Naive thymus-derived CD4-positive, alpha-beta T cell (primary cell): ENCODE measurements at places on chromosomes 1 and 21.

DNA sequence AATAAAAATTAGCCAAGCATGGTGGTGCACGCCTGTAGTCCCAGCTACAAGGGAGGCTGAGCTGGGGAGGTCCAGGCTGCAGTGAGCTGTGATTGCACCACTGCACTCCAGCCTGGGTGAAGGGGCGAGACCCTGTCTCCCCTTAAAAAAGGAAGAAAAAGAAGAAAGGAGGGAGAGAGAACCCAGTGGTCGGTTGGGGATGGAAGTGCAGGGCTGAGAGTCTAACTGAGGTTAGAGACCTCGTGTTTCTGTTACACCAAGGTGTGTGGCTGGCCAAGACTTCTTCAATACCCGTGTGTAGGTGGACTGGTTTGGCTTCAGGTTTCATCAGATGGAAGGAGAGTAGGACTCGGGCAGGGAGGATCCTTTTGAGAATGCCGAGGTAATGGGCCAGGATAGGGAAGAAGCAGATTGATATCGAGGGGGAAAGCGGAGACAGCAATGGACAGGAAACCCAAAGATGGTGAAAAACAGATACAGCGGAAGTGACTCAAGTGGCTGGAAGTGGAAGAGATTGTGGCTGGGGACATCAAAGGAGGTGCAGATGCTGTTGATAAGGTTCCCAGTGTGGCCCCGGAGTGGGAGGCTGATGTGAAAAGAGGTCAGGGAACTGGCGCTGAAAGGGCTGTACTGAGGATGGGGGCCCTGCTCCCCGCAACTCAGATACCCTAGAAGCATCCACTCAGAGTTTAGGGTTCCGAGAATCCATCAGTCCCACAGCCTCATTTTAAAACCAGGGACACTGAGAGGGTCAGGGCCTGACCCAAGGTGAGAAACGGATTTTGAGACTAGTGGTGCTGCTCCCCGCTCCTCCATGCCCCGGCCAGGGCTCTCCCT lies 681 bp upstream of the UBXN10 start:
- peak; percentile 61 for DNase-seq

GRCh38 chr1:107949467-107950253 lies 15.3 kb downstream of the VAV3 start:
- DNase-seq, result no peak

DNA sequence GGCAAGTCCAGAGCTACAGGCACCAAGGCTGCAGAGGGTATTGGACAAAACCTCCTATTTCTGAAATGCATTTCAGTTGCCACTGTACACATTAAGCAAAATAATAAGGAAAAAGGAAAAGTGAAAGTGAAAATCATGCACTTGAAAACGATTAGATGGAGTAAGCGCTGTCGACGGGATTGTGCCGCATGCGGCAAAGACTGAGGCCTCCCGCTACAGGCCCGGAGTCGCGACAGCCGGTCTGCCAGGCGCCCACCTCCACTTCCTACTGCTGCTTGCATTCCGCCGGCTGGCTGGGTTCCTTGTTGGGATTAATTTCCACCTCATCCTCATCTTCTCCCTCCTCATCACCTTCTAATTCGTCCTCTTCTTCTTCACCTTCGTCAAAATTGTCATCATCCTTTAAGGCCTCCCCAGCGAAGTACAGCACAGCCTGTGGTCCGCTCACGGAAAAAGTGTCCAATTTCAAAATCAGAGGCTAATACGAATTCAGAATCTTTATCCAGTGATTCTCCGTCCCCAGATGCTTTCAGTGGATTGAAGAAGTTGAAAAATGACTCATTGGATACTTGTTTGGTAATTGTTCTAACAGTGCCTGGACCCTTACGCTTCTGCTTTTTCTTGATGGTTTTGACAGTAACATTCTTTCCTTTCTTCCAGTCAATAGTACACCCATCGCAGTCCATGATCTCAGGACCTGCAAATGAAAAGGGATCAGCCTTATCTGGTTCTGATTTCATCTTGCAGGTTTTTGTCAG lies 38.0 kb downstream of the CD58 start:
- no peak for DNase-seq

GRCh38 chr1:17195731-17196130 lies 9.2 kb upstream of the PADI1 start:
- no peak for DNase-seq

GRCh38 chr1:116330846-116331245 lies 42.2 kb upstream of the ATP1A1 start:
- DNase-seq, result no peak

GRCh38 chr1:9755441-9755995 lies 68.2 kb downstream of the CLSTN1 start:
- DNase-seq, result no peak

- peak; percentile 72 for DNase-seq
Observed at GRCh38 chr1:9289090-9289534, 3.6 kb upstream of the SPSB1 start.

DNA sequence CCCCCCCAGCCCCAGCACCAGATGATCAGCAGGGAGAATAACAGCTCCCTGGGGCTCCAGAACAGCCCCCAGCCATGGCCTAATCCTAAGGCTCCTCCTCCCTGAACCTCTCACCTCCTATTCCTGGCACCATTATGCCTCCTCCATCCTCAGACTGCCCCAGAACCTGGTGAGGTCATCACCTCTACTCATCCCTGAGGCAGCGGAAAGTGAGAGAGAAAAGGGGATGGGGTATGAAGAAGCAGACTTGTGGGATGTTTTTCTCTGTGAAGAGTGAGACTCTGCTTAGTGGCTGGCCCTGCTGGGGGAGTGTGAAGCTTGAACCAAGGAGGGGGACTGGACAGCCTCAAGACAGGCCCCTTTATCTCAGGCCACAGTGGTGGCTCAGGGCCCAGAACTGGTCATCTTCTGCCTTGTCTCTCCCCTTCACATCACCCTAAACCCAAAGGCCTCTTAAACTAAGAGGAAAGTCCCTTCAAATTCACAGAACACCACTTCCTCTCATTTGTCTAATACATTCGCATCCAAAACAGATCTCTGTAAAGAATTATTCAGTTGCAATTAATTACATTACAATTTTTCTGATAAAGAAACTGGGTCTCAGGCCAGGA lies 2.2 kb upstream of the PPM1J start:
- no peak for DNase-seq

- no peak for DNase-seq
Observed at GRCh38 chr1:13956393-13956792, 256.4 kb downstream of the PRDM2 start.

- DNase-seq, result no peak
Observed at GRCh38 chr1:201384406-201384782, 6.9 kb upstream of the TNNT2 start.

- no peak for DNase-seq
Observed at GRCh38 chr1:164667001-164667400, 108.0 kb downstream of the PBX1 start.

DNA sequence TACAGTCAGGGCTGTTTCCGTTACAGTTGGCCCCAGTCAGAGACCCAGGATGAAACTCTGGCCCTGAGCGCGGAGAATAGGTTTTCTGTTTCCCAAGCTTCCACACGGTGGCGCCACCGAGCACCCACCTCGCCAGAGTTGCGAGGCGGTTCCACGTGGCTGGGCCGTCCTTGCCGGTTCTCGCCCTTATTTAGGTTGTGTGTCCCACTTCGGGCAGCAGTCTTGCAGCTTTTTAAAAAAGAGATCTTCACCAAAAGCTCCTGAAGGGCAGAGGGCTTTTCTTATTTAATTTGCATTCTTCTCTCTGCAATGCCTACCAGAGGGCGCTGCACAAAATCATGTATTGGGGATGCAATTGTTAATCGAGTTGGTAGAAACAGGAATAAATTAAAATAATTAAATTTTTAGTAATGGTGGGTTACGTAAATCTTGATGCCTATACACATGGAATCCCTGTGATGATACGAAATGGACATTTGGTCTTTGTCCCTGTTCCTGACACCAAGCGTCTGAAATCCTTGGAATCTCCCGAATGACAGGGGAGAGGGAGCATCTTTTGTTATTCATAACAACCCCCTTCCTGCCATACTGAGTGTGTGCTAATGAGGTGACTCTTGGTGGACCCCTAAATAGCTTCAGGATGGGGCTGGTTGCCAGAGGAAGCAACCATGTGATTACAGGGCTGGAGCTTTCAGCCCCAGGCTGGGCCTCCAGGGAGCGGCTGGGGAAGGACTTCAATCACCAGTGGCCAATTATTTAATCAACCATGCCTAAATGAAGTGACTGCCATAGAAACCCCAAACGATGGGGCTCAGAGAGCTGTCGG lies 5.6 kb upstream of the S100A7 start:
- DNase-seq, result peak; percentile 61

GRCh38 chr1:2404890-2405511 lies 7.4 kb downstream of the PEX10 start:
- no peak for DNase-seq
